GOT3 (cell line): ENCODE measurements at places on chromosomes 3 and 15.

DNA sequence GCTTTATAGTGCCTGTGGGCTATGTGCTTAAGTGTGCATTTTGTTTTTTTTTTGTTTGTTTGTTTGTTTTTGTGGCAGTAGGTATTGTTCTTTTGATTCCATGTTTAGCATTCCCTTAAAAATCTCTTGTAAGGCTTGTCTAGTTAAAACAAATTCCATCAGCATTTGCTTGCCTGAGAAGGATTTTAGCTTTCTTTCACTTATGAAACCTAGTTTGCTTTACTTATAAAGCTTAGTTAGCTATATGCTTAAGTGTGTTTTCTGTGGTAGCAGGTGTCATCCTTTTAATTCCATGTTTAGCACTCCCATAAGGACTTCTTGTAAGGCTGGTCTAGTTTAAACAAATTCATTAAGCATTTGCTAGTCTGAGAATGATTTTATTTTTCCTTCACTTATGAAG, 17.3 kb downstream of the IL16 start:
- DNase-seq = no peak

DNA sequence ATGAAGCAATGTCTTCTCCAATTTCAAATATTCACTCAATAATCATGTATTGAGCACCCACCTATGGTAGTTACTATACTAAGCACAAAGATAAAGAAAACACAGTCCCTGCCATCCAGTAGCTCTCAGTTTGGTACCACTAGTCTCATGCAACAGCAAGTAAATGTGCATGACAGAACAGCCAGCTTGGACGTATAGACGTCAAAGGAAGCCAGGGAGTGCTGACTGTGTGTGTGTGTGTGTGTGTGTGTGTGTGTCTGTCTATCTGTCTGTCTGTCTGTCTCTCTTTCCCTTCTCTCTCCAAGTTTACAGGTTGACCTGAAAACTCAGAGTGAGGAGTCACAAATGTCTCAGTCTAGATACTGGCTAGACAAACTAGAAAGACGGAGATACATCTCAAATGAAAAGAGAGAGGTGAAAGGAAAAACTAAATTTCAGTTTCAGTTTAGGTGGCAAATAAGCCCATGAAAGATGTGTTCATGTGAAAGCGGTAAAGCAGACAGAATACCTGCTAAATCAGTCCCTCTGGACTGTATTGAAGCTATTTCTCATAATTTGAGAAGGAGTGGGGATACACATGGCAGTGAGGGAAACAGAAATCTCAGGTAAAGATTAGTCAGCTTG, 141.1 kb upstream of the PTPRG start:
- DNase-seq = no peak

DNA sequence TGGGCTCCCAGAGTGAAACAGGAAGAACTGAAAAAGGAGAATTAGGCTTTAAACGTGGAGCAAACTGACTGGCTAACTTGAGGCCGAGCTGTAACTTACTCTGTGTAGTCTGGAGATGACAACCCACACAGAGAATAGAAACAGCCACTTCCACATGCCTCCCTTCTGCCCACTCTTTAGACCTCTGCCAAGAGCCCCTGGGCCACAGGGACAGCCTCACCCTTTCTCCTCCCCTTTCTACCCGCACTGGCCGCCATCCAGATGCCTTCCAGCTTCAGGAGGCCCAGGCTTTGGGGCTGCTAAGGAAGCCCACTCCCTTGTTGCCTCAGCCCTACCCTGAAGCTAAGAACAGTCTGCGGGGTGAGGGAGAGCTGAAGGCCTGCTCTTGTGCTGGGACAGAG, 6.8 kb downstream of the ARHGAP31 start:
- DNase-seq = no peak

DNA sequence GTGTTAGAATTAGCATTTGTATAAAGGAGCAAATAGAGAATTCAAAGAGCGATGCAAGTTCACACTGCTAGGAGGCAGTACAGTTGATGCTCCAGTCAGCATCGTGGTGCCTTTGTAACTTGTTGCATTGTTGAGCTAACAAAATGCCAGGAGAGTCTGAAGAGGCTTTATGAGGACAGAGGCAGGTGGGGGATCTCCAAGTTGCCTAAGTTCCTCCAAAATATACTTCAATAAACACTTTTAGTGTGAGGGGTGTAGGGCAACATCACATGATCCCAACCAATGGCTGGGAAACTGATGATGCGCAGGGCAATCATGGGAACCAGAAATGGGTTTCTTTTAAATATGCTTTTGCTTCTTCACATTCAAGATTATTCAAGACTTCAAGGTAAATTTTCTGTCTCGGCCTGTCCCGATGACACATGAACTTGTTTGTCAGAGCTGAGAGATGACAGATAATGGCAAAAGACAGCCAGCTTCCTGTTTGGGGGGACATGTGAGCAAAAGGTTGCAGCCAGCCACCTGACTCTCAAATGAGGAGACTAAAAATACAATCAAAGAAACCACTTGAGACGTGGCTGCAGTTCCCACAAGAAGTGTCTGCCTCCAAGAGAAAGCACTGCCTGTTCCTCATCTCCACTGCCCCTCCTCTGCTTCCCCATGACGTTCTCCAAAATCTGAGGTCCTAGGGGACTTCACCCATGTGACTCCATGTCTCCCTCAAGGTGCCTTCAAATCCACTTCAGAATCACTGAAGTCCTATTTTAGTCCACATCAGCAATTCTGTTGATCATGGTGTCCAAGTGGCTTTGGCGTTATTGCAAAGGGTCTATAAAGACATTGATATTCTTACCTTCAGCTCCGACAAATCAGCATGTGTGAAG, 39.3 kb downstream of the KLHL6 start:
- DNase-seq = no peak
